Esophagus squamous epithelium (tissue), 5 donors: ENCODE measurements at places on chromosomes 11 and 22.

- no peak for DNase-seq
Measured at GRCh38 chr11:78577495-78577894, 2.8 kb upstream of the NARS2 start.

DNA sequence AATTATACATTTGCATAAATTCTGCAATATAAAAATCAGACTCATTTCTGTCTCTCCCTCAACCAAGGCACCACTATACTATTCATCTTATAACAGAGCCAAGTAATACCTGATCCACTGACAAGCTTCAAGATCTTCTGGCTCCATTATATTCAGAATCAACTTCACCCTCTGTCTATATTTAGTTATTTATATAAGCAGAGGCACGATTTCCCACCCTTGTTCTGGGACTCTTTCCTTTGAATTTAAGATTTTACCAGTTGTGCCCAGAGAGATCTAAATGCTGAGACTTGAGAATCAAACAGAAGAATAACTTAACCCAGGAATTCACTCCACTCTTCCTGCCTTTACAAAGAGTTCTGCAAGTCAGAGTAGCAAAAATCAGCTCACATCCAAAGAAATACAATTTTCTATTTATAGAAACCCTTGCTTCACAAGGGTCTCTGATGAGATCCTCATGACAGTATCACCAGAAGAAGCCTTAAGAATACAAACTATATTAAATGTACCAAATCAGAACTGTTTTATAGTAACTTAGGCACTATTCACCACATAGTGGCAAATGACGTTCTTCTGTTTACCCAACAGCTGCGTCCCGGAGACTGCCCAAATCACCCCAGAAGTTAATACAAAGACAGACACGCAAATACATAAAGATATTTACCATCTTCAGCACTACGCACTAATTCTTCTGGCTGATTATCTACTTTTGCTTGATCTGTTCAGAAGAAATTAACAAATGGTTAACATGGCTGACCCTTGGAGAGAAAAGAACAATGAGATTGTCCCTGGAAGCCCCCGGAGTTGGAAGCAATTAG, 32.3 kb upstream of the CCDC89 start:
- DNase-seq: no peak

GRCh38 chr11:123187665-123188507, 7.2 kb downstream of the CLMP start:
- DNase-seq: no peak

DNA sequence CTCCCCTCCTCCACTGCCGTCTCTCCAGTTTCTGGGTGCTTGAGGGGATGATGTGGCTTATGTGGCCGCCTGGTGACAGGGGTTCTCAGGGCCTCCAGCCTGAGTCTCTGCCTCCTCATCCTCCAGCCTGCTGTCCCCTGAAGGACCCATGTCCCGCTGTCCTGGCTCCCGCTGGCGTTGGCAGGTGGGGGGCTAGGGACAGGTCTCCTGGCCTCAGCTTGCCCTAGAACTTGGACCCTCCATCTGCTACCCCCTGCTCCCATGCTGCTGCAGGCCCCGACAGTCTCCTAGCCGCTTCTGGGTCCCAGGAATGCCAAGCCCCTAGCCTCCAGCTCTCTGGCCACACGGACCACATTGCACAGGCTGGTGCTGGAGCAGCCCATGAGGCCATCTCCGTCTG, 13.9 kb upstream of the CELSR1 start:
- no peak for DNase-seq

- no peak for DNase-seq
Measured at GRCh38 chr22:20095521-20095920, 15.5 kb downstream of the DGCR8 start.

- DNase-seq: no peak
Measured at GRCh38 chr11:83459798-83460197, 173.6 kb upstream of the CCDC90B start.

- no peak for DNase-seq
Measured at GRCh38 chr11:102364991-102365390, 18.0 kb downstream of the BIRC2 start.

DNA sequence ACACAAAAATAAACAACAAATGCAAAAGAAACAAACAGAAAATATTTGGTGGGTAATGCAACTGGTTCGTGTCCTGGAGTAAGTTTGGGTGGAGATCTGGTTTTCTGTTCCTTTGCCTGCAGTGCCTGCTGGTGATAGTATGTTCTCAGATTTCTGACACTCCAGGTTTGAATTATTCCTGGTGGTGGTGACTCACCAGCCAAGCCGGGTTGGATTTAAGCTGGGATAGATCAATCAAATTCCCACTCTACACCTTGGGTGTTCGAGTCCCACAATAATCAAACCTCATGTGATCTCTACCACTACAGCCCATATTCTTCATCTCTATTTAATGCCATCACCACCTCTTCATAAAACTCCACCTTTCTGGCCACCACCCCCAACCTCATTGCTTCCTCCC, 421.8 kb downstream of the NTM start:
- no peak for DNase-seq

GRCh38 chr22:17371448-17371847, 2.2 kb downstream of the CECR2 start:
- no peak for DNase-seq

GRCh38 chr11:65928667-65929066, 9.4 kb downstream of the DRAP1 start:
- DNase-seq: no peak

DNA sequence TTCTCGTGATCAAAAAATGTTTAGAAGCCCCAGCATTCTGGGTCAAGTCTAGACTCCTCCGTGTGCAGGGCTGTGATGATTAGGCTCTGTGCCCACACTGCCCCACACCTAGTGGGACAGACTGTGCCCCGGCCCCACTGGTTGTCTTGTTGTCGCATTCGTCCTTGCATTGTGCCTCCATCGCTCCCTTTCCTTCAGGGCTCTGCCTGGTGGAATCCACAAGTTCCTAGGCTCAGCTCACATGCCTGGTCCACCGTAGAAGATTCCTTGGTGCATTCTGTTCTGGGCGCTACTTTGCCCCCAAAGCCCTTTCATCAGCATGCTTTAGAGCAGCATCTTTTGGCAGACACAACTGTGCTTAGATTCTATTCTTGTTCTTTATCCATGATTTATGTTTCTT, 23.5 kb upstream of the THY1 start:
- DNase-seq: no peak

- DNase-seq: no peak
Measured at GRCh38 chr22:28017558-28017820, 98.4 kb upstream of the PITPNB start.

- no peak for DNase-seq
Measured at GRCh38 chr11:128776424-128777284, 82.8 kb downstream of the FLI1 start.

DNA sequence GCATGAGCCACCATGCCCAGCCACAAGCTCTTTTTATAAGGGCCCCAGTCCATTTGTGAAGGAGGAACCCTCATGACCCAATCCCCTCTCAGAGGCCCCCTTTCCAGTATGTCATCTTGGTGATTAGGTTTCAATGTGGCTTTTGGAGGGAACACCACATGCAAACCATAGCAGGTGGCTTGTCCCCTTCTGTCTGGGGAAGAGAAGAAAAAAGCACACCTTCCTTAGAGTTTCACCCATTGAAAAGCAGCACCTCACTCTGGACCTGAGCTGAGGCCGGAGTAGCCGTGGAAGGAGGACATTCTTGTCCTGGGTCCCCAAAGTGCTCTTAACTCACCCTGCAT, 25.4 kb downstream of the NEAT1 start:
- no peak for DNase-seq

GRCh38 chr11:17753641-17754040, 19.1 kb downstream of the KCNC1 start:
- DNase-seq: no peak

- DNase-seq: no peak
Measured at GRCh38 chr22:48369789-48370507, 1457.7 kb downstream of the BRD1 start.
